Pulmonary artery endothelial cell (primary cell): ENCODE measurements at places on chromosomes 7 and 10. TPM values are rescaled to one million over a fixed set of nuclear protein-coding genes. Genes with fewer than 3 reads are reported as not detected.

GRCh38 chr7:130513447-130513846 lies 21.6 kb downstream of the MEST start:
- no peak for DNase-seq

DNA sequence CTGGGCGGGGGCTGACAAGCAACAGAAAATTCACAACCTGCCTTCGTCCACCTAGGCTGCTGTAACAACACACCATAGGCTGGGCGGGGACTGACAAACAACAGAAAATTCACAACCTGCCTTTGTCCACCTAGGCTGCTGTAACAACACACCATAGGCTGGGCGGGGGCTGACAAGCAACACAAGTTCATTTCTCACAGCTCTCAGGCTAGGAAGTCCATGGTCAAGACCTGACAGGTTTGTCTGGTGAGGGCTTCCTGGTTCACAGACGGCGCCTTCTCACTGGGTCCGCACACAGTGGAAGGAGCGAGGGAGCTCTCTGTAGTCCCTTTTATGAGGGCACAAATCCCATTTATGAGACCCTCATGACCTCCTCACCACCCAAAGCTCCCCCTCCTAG lies 52.2 kb downstream of the DIP2C start:
- DNase-seq, result no peak

The MCM7 gene
- total RNA-seq, result 114 and 205 TPM in 2 replicates

The KNDC1 gene
- not detected in 2 replicates for total RNA-seq

GRCh38 chr7:90752051-90752450 lies 155.9 kb downstream of the CDK14 start:
- DNase-seq, result no peak

- no peak for DNase-seq
Observed at GRCh38 chr10:132420469-132420980, 23.5 kb downstream of the PWWP2B start.

The SDHAF3 gene
- 4.6 and 7.5 TPM in 2 replicates for total RNA-seq

DNA sequence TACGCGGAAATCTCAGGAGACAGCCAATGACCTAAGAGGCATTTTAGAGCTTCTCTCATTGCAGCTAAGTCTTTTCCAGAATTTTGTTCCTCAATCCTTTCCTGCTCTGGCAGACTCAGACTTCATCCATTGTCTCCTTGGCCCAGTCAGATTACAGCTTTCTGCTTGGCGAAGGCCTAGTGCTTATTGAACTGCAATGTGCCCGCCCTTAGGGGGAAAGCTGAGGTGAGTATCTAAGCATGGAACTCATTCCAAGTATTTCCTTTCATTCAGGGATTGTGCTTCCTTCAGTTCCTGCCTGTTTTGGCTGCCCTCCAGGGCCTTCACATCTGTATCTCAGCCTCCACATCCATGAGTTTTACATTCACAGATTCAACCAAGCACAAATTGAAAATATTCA lies 37.5 kb downstream of the PRLHR start:
- DNase-seq, result peak; percentile 81

The TMEM176B gene
- total RNA-seq, result not detected in 2 replicates

- no peak for DNase-seq
Observed at GRCh38 chr7:77735457-77735856, 39.2 kb downstream of the RSBN1L start.

The PON1 gene
- not detected in 2 replicates for total RNA-seq

DNA sequence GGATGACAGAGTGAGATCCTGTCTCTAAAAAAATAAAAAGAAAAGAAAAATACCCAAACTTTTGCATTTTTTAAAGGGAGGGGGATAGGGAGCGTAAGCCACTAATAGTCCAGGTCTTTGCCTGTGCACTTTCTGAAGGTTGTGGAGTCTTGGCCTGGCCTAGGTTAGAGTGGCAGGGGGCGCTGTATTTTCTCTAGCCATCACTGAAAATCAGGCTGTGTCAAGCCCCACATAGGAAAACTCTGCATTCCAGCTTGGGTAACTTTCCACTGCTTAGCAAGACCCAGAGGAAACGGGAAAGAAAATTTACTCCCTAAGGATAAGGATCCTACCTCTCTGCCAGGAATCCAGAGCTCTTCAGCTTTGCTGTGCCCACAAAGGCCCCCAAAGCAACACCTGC lies 10.5 kb upstream of the PAX4 start:
- DNase-seq, result no peak

- no peak for DNase-seq
Observed at GRCh38 chr10:118108194-118109026, 61.7 kb upstream of the RAB11FIP2 start.

- DNase-seq, result no peak
Observed at GRCh38 chr7:2729031-2729892, 41.3 kb downstream of the AMZ1 start.

The TACR2 gene
- 0.07 TPM in 2 replicates for total RNA-seq

GRCh38 chr10:55820071-55820470 lies 541.0 kb downstream of the ZWINT start:
- no peak for DNase-seq

GRCh38 chr7:24227603-24228359 lies 56.2 kb upstream of the NPY start:
- no peak for DNase-seq

GRCh38 chr7:101858437-101859385 lies 41.3 kb downstream of the CUX1 start:
- DNase-seq, result no peak

DNA sequence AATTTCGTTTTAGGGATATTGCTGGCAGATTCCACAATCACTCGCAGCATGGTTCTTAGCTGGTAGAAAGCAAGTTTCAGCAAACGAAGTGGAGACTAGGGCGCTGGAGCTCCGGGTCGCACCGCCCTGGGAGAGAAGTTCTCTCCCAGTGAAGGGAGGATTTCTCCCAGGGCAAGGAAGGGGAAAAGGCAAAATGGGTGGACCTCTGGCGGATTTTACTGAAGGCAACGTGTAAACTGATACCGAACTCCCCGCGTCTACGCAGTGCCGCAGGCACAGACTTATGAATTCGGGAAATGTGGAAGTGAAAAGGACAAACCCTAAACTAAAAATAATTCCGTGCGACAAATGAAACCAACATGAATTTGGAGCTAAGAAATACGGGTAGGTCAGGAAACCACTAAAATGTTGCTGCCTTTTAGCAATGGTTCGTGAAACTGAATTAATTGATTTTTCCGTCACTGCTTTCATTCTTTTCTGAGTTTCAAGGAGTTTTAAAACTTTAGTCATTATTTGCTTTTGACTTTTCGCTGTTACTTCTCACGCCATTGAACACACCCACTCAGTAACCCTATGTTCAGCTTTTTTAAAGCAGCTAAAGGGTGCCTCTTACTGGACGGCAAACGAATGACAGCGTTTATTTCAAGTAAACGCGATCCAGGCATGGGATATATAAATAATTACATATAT lies at the start of gene MYOF:
Gene MYOF (minus strand): TSS at position 190 of the 690 bp plus-strand sequence. CDS start 140 bp downstream, at position 50.
- no peak for DNase-seq

- no peak for DNase-seq
Observed at GRCh38 chr10:75247797-75248196, 12.0 kb upstream of the COMTD1 start.

DNA sequence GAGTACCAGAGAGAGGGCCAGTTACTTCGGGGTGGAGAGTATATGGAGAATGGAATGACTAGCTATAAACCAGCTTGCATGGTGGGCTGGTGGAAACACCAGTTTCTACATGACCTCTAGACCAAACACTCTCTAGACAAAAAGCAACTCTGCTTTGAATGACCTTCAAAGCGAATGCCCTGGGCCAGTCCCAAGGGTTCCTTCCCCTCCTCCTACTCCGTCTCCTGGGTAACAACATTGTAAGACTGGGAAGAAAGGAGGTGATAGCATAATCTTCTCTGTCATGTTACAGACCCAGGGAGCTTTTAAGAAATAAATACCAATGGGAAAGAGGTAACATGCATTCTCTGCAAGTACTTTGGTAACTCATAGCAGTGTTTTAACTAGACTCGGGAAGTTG lies 7.4 kb downstream of the HK1 start:
- DNase-seq, result no peak

- DNase-seq, result no peak
Observed at GRCh38 chr7:22702516-22702915, 24.5 kb upstream of the IL6 start.

GRCh38 chr10:5896208-5897052 lies 6.4 kb downstream of the FBH1 start:
- no peak for DNase-seq

DNA sequence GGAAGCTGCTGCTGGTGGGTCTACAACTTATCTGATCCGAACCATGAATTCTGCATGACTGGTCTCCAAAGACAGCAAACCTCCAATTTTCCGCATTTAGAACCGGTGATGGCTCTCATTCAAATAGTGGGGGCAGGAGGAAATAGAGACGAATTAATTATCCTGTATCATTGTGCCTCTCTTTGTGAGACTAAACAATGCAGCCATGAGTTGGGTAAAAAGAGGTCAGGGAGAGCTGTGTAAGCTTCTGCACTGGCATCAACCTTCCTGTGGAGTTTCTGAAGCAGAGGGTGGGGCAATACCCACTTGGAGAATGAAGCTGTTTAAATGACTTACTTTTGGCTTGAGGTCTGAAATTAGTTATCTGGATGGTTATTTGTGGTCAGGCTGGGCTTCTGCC lies 266.4 kb downstream of the SORCS3 start:
- DNase-seq, result no peak

The CLDN3 gene
- total RNA-seq, result 0.07 TPM in 1 of 2 replicates, not detected in the other

GRCh38 chr10:6398399-6398798 lies 181.7 kb downstream of the PRKCQ start:
- DNase-seq, result no peak

DNA sequence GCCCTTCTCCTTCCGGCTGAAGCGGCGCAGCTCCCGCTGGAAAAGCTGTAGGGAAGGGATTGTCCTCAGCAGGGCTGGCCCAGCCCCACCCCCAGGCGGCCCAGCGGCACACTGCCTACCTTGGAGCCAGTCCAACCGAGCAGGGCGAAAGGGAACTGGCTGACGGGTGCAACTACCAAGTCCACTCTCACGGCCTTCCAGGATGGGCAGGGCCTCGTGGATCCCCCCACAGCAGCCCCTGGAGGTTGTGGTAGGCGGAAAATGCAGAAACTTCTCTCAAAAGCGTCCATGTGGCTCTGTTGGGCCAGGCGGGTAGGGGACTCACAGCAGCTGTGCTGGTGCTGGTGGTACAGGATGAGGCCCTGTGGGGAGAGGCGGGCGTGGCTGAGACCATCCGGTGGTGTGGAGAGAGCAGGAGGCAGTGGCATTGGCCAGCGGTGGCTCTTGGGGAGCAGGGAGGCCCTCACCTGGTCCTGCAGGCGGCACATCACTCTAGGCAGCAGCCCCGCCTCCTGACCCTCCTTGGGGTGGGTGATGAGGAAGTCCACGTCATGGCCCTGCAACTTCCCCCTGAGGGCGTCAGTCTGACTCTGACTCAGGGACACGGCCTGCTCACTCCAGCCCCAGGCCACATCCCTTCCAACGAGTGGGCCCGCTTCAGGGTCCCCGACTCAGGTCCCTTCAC lies 8.4 kb upstream of the PGAM2 start:
- peak; percentile 59 for DNase-seq

GRCh38 chr10:132735341-132735775 lies 50.6 kb downstream of the NKX6-2 start:
- DNase-seq, result no peak

The FKBP9 gene
- 119 and 144 TPM in 2 replicates for total RNA-seq

The MOSPD3 gene
- total RNA-seq, result 4.3 and 4.6 TPM in 2 replicates

The UCMA gene
- total RNA-seq, result not detected in 2 replicates

DNA sequence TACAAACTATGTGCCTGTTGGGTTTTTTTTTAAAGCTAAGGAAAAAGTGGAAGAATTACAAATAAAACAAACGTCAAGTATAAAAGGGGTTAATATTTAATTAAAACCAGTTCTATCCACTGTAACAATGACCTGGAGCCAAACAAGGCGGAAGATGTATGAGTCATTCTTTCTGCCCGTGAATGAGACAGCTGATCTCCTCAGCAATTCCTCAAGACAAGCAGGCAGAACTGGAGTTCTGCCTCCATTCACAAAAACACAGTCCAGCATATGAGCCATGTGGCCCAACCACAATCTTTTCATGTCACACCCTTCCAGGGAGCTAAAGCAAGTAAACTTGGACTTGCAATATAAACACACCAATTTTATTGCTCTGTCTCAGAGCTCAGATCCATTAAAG lies 8.4 kb downstream of the ETV1 start:
- DNase-seq, result peak; percentile 75

DNA sequence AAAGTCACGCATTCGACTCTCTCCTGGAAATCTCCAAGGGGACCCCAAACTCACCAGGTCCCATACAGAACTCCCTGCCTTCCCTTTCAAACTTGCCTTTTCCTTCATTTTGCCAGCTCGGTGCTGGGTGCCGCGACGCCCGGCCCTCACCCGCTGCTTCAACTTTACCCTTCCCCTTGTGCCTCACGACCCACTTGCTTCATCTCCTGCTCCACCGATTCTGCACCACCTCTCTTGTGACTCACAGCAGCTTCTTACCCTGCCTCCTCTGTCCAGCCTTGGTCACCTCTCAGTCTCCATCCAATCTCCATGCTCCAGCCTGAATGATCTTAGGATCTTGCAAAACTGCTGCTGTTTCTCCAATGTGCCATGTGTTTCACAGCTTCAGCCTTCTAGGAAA lies 59.9 kb downstream of the PRKCQ start:
- no peak for DNase-seq

DNA sequence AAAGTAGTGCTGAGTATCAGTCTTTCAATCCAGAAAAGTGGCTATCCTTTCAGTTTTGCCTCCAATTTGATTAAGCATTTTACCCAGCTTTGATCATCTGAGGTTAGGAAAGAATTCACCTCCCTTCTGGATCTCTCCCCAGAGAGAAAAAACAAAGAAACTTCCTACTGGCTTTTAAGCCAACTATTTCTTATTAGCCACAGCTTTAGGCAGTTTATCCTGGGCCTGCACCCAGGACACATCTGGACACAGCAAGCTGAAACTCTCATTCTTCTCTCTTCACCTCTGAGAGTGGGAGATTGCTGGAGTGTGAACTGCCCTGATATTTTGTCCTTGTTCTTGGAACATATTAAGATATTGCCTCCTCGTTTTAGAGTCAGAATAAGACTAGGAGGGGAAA lies 43.5 kb upstream of the LSM8 start:
- DNase-seq, result no peak

GRCh38 chr7:6175645-6176044 lies 96.8 kb downstream of the CYTH3 start:
- no peak for DNase-seq

The C10orf95 gene
- total RNA-seq, result 0.13 TPM in 1 of 2 replicates, not detected in the other

- no peak for DNase-seq
Observed at GRCh38 chr7:147245274-147245673, 1128.7 kb downstream of the CNTNAP2 start.

- no peak for DNase-seq
Observed at GRCh38 chr10:23870651-23871610, 338.0 kb upstream of the KIAA1217 start.

The BLNK gene
- total RNA-seq, result not detected in 2 replicates

The KCP gene
- 0.04 TPM in 1 of 2 replicates, not detected in the other for total RNA-seq

DNA sequence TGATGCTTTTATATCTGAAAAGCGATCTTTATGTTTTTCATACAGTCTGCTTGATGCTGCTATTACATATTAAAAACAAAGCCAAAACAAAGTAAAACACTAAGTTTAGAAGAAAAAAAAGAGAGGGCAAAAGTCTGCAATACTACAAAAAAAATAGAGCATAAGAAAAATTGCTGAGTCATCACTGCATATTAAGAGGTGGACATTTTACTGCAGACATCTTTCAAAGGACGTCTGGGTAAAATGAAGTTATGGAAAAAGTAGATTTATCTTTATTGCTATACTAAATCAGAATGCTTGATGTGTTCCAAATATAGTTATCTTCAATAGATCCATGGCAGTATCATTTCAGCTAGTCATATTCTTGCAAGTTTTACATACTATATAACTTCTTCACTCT lies 172.0 kb downstream of the MAGI2 start:
- no peak for DNase-seq

The EBF3 gene
- total RNA-seq, result 0.07 and 0.14 TPM in 2 replicates
